ENCODE measurements at places on chromosomes 5 and 9.

DNA sequence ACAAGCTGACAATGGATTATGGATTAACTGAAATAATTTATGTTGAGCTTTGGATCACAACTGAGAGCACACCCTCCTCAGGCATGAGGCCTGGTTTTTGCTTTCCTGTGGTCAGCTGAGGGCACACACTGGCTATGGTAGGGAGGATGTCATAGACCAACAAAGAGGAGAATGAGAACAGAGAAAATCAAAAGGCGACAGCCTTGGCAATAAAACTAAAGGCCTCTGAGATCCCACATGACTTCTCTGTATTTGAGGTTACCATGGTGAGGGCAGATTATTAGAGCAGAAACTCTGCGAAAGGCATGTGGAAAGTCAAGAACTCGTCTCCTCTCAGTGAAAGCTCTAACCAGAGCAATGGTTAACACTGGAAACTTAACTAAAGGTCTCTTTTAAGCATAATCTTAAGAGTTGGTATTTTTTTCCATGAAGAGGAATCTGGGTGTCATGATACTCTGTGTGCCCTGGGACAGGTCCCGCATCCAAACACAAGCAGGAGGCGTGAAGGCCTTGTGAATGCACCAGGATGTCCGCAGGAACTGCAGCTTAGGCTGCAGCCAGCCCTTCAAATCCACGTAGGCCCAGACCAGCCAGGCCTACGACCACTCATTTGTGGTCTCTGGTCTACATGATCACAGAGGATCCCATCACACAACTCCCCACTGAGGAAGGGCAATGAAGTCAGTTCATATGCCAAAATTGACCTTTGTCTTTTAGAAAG is 12.4 kb upstream of the MEIKIN start:
- no peak for DNase-seq

- DNase-seq = no peak
Measured at GRCh38 chr5:94872526-94872925, 254.1 kb downstream of the SLF1 start.

DNA sequence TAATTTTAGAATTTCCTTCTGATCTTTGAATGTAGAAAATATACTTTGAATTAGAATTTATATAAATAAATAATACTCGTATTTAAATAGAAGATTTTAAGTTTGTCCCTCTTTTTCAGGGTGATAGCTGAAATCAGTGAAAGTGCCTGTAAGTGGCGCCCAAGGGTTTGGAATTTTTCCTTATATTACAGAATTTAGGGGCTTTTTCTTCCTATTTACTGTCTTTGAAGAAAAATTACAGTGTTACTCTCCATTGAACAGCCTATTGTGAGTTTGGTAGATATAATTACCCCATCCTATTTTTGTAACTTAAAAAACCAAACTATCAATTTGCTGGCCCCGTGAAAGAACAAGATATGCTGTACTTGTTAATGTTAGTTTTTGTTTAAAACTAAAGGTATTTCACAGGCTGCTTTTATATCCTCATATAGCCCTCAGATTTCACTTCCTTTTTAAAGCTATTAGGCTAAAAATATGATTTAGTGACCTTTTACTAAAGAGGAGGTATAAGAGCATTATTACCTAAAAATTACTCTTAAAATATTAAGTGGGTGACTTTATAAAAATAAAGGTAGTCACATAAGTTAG is 3.2 kb downstream of the MAP3K1 start:
- DNase-seq = peak; percentile 29

DNA sequence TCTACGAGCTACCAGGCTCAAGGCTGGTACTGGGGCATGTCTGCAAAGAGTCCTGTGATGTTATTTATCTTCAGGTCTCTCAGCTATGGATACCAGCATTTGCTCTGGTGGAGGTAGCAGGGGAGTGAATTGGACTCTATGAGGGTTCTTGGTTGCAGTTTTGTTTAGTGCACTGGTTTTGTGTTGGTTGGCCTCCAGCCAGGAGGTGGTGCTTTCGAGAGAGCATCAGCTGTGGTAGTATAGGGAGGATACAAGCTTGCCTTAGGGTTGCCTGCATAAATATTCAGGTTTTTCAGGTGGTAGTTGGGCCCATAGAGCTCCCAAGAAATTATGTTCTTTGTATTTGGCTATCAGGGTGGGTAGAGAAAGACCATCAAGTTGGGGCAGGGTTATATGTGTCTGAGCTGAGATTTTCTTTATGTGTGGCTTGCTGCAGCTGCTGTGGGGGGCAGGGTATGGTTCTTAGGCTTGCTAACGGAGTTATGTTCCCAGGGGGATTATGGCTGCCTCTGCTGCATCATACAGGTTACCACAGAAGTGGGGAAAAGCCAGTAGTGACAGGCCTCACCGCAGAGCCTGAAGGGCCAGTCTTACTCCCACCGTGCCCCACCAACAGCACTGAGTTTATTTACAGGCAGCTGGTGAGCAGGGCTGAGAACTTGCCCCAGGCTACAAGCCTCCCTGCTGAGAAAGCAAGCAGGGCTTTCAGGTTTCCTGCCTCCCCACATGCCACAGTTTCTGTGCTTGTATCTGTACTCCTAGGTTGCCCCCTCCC is 9.7 kb upstream of the RIOK2 start:
- DNase-seq = peak; percentile 39

GRCh38 chr5:108387758-108388157 is 5.9 kb upstream of the FBXL17 start:
- no peak for DNase-seq

- no peak for DNase-seq
Measured at GRCh38 chr5:90866915-90867731, 308.5 kb downstream of the ADGRV1 start.

DNA sequence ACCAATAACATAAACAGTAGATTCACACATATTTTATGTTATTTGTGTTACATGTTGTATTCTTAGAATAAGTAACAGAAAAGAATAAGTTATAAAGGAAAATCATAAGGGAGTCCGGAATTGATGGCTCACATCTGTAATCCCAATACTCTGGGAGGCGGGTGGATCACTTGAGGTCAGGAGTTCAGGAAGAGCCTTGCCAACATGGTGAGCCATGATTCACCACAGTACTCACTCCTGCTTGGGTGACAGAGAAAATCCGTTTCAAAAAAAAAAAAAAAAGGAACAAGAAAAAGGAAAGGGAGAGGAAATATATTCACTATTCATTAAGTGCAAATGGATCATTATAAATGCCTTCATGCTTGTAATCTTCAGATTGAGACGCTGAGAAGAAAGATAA is 533.3 kb upstream of the CDH9 start:
- DNase-seq = no peak

GRCh38 chr5:10635257-10635866 is 71.5 kb downstream of the ANKRD33B start:
- peak; percentile 67 for DNase-seq

DNA sequence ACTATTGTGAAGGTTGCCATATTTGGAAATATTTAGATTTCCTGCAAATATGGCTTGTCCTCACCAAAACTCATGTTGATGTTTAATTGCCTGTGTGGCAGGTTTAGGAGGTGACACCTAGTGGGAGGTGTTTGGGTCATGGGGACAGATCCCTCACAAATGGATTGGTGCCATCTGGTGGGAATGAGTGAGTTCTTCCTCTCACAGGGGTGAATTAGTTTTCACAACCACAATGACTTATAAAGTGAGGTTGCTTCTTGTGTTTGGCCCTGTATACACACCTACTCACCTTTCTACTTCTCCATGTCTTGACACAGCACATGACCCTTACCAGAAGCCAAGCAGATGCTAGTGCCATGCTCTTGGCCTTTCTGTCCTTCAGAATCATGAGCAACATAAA is 41.1 kb downstream of the ISOC1 start:
- DNase-seq = no peak

GRCh38 chr5:54544044-54544443 is 26.5 kb downstream of the SNX18 start:
- no peak for DNase-seq

DNA sequence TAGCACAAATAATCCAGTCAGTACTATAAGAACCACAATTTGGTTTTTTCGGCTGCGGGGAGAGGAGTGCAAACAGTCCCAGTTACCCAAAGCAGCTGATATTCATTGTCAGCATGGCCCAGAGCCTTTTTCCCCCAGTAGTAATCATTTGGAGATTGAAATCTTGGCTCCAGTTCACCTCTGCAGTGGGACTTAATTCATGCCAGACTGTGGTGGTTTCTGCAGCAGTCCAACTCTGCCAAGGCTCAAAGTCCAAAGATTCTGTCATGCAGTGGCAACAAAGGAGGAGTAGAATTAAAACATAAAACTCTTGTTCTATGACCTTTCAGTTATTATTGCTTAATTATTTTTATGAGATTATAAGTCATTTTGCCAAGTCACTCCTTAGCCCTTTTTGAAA is 25.0 kb upstream of the TRIM36 start:
- DNase-seq = no peak

- DNase-seq = no peak
Measured at GRCh38 chr9:106065136-106065535, 370.8 kb downstream of the TMEM38B start.

- no peak for DNase-seq
Measured at GRCh38 chr9:70829591-70830265, 291.7 kb downstream of the TRPM3 start.

DNA sequence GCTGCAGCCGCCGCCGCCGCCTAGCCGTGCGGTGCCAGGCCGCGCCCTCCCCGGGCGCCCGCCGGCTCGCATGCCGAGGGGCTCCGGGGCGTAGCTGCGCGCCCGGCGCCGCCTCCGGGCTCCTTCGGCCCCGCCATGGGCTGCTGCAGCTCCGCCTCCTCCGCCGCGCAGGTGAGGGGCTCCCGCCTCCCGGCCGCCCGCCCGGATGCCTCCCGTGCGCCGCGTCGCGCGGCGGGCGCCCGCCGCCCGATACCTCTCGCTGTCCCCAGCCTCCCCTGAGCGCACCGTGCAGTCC is 230 bp downstream of the SLC44A1 start:
- DNase-seq = no peak

DNA sequence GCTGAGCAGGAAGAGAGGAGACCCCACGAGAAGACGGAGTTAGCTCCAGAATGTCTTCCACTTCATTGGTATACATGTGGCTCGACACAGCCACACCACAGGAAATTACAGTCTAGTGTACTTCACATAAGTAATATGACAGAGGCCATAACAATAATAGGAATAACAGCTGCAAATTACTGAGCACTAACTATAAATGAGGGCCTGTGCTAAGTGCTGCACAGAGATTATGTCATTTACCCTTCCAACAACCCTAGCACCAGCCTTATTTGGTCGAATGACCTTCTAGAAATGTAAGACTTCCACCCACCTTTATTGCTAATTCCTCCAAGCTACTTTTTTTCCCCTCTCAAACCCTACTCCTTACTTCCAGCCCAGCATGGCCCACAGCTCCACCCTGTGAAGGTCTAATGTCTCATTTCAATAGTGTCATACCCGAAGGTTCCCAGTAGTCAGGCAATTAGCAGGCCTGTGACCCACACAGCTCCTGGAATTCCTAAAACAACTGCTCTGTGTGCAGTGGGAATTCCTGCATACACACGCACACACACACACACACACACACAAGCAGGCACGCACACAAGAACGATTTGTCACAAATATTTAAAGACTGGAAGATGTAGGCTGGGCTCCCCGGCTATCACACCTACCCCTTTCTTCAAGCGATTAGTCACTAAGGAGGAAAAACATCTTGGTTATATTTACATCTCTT is 134.5 kb downstream of the FRMD3 start:
- DNase-seq = peak; percentile 52

GRCh38 chr9:21527579-21527978 is 45.5 kb upstream of the IFNE start:
- DNase-seq = no peak

DNA sequence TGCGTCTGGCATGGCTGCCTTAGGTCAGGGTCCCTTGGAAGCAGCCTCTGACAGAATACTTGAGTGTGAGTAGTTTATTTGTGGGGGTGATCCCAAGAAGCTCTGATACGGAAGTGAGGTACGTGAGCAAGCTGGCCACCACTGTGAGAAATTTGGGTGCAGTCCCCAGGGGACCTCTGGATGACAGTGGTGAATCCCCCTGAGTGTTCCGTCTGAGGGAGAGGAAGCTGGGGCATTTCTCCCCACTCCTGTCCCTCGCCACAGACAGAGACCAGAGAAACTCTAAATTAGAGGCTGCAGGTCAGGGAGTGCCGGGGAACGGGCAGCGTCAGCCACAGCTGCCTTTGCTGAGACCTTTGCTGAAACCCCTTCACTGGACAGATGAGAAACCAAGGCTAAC is 155.9 kb upstream of the COL5A1 start:
- DNase-seq = no peak

DNA sequence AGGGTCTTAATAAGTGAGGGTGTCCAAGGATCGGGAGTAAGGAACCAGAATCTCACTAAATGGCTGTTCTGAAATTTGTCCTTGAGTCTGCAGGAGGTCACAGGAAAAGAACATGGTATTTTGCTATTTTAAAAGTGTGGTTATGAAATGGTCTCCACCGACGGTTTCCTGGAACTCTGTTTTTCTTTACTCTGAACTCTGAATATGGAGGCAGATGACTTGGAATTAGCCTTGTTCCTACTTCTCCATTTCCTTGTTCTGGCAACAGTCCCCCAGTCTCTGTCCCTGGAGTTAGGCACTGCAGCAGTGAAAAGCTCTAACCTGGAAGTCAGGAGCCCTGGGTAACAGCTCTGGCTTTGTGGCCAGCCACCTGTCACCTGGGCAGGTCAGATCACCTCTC is 46.6 kb upstream of the C5orf58 start:
- no peak for DNase-seq

DNA sequence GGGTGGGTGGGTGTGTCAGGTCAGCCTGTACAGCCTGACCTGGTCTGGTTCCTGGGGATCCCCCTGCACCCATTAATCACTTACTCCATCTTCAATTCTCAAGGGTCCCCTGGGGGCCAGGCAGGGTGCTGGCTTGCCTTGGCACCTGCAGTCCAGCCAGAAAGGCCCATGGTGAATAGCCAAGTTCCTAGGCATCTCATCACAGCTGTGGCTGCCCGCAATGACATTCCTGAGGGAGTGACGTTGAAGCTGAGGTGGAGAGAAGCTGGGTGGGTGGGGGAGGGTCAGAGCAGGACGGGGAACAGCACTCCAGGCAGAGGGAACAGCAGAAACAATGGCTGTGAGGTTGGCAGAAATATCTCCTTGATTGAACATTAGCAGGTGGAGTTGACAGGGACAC is 10.6 kb downstream of the HMCN2 start:
- DNase-seq = peak; percentile 67

- peak; percentile 87 for DNase-seq
Measured at GRCh38 chr5:14011089-14012020, 66.9 kb upstream of the DNAH5 start.

- DNase-seq = no peak
Measured at GRCh38 chr9:100473276-100474081, 530 bp downstream of the TMEFF1 start.

GRCh38 chr5:105783811-105784210 is 1886.9 kb downstream of the EFNA5 start:
- DNase-seq = no peak

GRCh38 chr9:126023962-126024361 is 276.8 kb downstream of the PBX3 start:
- no peak for DNase-seq

- no peak for DNase-seq
Measured at GRCh38 chr9:28651050-28651722, 1077.9 kb upstream of the C9orf72 start.

Measured in brain microvascular endothelial cell (primary cell).